ENCODE measurements at places on chromosomes 3 and 15.

- DNase-seq = no peak
These were observed 277.1 kb downstream of the SUCLG2 start for GRCh38 chr3:67377299-67377698.

- DNase-seq = no peak
These were observed 50.5 kb upstream of the ABI3BP start for GRCh38 chr3:101043687-101044078.

- no peak for DNase-seq
These were observed 683 bp upstream of the CACNA2D3 start for GRCh38 chr3:54121414-54122323.

GRCh38 chr15:58505581-58505980 is 73.8 kb downstream of the LIPC start:
- DNase-seq = no peak

GRCh38 chr3:186909078-186909853 is 21.1 kb upstream of the ST6GAL1 start:
- DNase-seq = peak; percentile 85

All from activated CD4-positive, alpha-beta T cell treated with anti-CD3 and anti-CD28 coated beads, Interleukin-10, Interleukin-2, amounts not matched to agents 100 ng/mL and 50 ng/mL, durations not matched to agents 16 hours and 8 hours (primary cell).